ENCODE measurements at places on chromosomes 1 and 21.

DNA sequence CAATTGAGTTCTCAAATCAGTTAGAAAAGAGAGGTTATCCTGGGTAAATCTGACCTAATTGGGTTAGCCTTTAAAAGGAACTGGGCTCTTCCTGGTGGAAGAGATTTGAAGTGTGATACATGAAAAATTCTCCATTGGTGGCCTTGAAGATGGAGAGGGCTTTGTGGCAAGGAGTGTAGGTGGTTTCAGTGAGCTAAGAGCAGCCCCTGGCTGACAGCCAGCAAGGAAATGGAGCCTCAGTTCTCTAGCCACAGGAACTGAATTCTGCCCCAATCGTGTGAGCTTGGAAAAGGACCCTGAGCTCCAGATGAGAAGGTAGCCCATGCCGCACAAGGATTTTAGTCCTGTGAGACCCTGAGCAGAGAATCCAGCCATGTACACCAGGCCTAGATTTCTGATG is 12.7 kb upstream of the HYI start:
- no peak for DNase-seq

DNA sequence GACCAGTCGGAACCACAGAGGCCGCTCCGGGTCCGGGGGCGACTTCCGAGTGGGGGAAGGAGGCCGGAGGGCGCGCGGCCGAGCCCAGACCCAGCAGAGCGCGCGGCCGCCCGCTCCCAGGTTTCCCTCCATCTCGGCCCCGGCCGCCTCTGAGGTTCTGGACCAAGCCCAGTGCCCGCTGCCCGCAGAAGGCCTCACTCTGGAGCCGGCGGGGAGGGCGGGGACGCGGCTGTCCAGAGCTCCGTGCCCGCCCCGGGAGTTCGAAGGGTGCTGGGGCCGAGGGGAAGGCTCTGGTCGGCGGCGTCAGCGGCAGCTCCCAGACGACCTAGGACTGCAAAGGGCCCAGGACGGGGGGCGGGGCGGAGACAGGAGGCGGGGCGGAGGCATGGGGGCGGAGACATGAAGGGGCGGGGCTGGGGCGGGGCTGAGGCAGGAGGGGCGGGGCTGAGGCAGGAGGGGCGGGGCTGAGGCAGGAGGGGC is 48.0 kb upstream of the SLC19A1 start:
- DNase-seq, result no peak

DNA sequence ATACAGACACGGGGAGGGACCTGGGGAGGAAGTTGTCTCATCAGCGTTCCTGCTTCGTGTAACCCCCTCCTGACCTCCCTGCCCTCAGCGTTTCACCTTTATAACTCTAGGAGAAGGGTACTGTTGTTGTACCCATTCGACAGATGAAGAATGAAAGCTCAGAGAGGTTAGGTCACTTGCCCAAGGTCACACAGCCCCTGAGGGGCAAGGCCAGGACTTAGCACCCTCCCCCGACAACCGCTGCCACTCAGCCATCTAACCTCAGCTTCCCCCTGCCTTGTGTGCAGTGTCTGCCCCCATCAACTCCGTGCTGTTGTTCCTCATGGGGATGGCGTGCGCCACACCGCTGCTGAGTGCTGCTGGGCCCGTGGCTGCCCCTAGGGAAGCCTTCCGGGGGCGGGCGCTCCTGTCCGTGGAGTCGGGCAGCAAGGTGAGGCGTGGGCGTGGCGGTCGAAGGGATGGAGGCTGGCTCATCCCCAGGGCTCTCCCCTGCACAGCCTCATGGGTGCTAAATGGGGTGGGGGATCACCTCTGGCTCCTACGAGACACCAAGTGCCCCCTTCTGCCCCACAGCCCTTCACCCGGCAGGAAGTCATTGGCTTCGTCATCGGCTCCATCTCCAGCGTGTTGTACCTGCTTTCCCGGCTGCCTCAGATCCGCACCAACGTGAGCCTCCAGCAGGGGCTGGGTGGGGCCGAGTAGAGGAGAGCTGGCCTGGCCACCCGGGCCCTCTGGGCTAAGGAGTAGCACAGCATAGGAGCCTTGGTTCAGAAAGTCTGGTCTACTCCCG is 14.0 kb downstream of the SLC66A1 start:
- DNase-seq, result no peak

DNA sequence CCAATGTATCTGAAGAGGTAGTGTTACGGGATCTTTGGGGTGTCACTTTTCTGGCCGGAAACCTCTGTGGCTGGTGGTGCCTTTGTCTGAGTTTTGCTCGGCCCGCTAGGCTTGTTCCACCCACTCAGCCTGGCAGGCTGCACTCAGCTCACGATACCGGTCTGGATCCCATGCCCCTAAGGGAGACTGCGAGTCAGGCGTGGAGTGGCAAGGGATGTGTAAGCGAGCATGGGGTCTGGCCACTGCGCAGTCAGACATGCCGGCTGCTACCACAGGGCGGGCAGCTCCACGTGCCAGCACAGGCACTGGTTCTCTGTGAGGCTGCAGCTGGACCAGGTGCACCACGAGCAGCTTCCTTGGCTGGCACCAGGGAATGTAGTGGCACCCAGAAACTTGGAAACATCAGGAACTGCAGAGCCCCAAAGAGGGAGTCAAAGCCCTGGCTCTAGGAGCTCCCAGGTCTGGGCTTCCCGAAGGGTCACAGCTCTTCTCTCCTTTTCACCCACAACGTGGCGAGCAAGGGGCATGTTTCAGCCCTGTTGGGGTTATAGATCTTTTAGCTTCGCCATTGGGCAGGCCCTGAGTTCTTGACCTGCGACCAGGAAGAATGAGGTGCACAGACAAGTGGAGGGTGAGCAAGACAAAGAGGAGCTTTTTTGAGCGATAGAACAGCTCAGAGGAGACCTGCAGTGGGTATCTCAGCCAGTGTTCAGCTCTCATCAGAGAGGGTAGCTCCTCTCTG is 23.8 kb upstream of the LRRC8C start:
- no peak for DNase-seq

- peak; percentile 9 for DNase-seq
Measured at GRCh38 chr21:19122356-19122755, 718.8 kb upstream of the TMPRSS15 start.

DNA sequence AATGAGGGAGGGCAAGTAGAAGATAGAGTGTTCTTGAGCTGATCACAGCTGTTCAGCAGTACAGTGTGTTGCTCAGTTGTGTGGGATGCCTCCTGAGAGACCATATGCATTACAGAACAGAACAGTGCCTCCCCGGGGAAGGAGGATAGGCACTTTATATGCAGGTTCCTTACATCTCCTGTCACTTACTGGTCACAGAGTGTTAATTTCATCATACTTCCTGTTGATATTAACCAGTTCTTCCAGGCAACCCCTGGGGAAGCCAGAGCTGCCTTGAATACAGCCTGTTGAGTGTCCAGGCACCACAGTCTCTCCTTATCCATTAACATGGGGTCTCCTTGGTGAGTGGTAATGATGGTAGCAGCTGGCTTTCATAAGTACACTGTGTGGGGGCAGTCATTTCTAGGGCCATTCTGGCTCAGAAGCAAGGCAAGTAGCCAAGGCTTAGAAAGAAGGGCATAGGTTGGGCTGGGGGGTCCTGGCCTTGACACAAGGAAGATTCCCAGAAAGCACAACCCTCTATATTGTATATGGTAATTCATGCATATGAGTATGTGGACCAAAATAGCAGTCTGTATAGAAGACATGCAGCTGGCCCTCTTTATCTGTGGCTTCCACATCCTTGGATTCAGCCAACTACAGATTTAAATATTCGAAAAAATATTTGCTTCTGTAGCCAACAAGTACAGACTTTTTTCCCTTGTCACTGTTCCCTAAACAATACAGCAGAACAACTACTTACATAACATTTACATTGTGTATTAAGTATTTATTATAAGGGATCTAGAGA is 142.4 kb downstream of the ZP4 start:
- no peak for DNase-seq

DNA sequence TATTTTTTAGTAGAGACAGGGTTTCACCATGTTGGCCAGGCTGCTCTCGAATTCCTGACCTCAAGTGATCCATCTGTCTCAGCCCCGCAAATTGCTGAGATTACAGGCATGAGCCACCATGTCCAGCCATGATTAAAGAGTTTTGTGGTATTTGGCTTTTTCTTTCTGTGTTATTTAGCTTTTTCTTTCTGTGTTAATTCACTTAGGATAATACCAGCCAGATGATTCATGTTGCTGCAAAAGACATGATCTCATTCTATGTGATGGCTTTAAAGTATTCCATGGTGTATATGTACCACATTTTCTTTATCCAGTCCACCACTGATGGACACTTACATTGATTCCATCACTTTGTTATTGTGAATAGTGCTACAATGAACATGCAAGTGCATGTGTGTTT is 1135.2 kb downstream of the AMY1C start:
- DNase-seq, result no peak

- DNase-seq, result no peak
Measured at GRCh38 chr1:63323865-63324778, 1.8 kb downstream of the FOXD3 start.

GRCh38 chr1:53810497-53810896 is 27.6 kb downstream of the NDC1 start:
- DNase-seq, result no peak

DNA sequence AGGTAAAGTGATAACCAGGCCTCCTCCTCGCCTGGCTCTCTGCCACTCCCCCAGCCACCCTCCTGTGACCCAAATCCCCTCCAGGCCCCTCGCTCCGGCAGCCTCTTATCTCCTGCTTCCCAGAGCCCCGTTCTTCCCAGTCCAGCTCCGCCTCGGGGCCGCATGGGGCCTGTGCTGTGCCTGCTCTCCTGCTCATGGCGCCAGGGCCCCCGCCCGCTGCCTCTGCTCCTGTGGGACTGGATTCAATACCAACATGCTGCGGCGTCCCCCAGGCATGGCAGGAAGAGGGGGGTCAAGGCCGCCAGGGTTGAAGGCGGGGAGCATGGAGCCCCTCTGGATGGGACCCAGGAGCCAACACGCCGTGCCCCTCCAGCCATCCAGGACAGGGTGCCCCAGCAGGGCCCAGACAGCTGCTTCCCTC is 213.0 kb upstream of the VAMP3 start:
- DNase-seq, result no peak

DNA sequence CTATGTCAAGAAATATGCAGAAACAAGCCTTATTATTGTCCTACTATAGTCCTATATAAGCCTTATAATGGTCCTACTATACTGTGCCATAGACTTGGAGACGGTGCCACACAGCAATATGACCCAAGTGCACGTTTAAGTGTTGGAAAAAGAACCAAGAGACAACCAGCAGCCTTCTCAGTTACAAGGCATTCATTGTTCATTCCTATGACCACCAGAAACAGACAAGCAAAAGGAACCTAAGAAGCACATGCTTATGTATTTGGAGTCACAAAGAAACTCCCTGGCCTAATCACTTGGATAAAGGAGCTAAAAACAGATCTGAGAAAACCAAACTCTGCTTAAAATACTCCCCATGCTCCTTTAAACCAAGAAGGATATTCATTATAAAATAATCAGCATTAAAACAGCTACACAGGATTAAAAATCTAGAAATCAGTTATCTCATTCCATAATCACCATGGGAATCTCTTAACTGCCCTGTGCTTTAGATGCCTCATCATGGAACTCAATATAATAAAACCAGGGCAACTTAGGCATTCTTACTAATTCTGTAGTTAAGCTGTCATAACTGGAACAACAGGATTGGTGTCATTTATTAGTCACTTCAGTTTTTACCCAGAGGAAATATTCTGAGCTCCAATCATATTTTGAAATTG is 7.0 kb downstream of the COLGALT2 start:
- DNase-seq, result no peak

- no peak for DNase-seq
Measured at GRCh38 chr21:45465611-45466329, 60.8 kb downstream of the COL18A1 start.

DNA sequence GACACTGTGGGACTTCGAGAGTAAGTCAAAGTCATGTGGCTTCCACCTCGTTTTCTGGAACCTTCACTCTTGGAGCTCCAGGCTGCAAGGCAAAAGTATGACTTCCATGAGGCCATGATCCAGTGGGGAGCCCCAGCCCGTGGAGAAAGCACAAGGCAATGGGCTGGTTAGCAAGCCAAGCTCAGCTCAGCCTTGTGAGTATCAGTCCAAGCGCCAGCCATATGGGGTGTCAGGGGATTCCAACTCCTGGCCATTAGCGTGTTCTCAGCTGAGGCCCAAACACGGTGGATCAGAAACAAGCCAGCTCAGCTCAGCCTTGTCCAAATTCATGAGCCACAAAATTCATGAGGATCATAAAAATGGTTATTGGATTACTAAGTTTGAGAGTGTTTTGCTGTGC is 261.0 kb downstream of the RHOU start:
- no peak for DNase-seq

All from NCI-H1694 (cell line).